ENCODE measurements at places on chromosomes 1 and 21. TPM values are rescaled to one million over a fixed set of nuclear protein-coding genes. Genes with fewer than 3 reads are reported as not detected.

Gene DYNLT4
- 5.5 TPM for total RNA-seq

DNA sequence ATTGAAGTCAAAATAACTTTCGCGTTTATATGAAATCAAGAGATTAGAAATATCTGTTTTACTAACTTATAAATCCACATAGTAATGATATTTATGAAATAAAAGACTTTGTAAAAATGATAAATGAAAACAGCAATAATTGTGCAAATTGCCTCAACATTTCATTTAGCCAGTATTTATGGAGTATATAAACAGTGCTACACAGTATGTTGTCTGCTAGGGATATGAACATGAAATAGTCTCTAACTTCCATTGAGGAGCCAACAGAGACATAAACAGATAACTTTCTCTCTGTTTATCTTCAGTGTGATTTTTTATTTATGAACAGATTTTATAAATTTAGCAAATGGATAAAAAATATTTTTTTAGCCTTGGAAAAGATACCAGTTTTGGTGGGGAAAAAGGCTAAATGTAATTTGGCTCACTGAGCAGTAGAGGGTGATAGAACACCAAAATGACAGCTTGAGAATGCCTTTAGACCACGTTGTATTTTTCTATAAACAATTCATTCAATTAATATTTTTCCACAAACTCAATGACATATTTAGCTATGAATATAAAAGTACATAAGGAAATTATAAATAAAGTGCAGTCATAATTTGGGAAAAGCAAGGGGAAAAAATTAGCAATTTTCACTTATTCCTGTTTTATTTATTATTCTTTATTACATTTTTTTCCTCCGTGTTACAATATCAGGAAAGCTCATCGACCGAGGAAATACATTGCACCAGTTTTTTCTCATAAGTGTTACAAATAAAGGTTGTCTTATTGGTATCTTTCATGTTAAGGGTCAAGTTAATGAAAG is 47.5 kb upstream of the EEIG2 start:
- DNase-seq, result no peak
- no peaks in the 10 kb centered on the region for H3K4me1 ChIP-seq
- peaks cover 17% of the 10 kb centered on the region for H3K27me3 ChIP-seq
- no peak overlapping the region for H3K27ac ChIP-seq
- no peaks in the 10 kb centered on the region for H3K36me3 ChIP-seq
- no peak overlapping the region for H3K4me3 ChIP-seq

Gene SRRM1
- 289 TPM for total RNA-seq

Gene KRTAP13-2
- total RNA-seq, result not detected

DNA sequence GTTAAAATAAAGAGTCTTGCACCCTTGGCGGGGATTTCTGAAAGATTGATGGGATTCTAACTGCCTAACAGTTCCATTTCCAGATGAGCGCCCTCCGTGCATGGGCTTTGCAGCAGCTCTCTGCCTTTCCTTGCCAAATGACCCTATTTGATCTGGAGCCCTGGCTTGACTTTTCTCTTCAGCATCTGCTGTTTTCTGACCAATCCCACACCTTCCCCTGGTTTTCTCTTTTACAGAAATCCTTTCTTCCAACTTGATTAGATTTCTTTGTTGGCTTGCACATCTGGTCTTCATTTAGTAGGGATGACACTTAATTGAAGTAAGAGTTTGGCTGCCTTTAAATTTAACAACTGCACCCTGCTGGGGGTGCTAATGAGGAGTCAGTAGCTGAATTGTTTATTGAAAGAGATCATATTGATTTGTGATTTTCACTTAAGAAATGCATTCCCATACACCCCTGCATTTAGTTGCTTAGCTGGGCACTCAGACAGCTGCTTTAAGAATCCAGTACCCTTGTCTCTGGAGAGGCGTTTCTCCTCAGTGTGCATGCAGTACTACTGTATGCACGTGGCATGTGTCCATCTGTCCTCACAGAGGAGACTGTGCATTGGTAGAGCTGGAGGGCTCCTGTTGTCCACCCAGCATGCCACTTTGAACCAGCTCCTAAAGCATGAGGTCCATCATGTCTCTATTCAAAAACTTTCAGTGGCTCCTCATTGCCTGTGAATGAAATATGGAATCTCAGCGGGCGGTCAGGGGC is 99.7 kb downstream of the NOS1AP start:
- peaks cover 47% of the 10 kb centered on the region for H3K27me3 ChIP-seq
- H3K4me3 ChIP-seq, result no peak overlapping the region
- peaks cover 5% of the 10 kb centered on the region for H3K4me1 ChIP-seq

Gene LHX4
- total RNA-seq, result not detected

Gene B4GALT2
- total RNA-seq, result 3.4 TPM

- no peak for DNase-seq
- H3K4me3 ChIP-seq, result no peak overlapping the region
- peaks cover 36% of the 10 kb centered on the region for H3K27me3 ChIP-seq
- peaks cover 2% of the 10 kb centered on the region for H3K4me1 ChIP-seq
These were observed 281.0 kb upstream of the POU3F1 start for GRCh38 chr1:38327559-38327973.

Gene NBPF1
- 9.7 TPM for total RNA-seq

GRCh38 chr1:68384321-68384813 is 65.4 kb downstream of the RPE65 start:
- no peak overlapping the region for H3K27ac ChIP-seq
- H3K4me3 ChIP-seq, result no peak overlapping the region
- no peak for DNase-seq

Gene SMCP
- not detected for total RNA-seq

Gene AMY2A
- total RNA-seq, result not detected

GRCh38 chr1:169106921-169107602 is 572 bp downstream of the ATP1B1 start:
- DNase-seq, result no peak
- peaks cover 4% of the 10 kb centered on the region for H3K36me3 ChIP-seq
- peak overlapping the region; percentile 77 for H3K27ac ChIP-seq
- peak overlapping the region; percentile 95 for H3K4me3 ChIP-seq

Gene LAD1
- not detected for total RNA-seq

DNA sequence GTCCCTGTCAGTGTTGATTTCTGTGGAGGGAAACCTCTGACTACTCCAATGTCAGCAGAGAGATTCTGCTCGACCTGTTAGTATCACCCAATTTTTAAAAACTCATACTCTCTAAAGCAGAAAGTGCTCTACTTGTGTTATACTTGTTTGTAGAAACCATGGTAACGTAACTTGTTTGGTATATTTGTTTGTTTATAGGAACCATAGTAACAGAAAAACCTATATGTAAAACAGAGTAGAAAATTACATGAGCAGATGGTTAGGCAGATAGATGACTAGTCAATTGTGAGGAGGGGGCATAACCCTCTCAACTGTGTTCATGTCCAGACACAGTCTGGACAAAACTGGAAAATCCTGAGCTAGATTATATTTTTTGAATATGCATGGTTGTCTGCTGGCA is 6.7 kb downstream of the TRIM45 start:
- H3K4me3 ChIP-seq, result no peak overlapping the region
- H3K36me3 ChIP-seq, result peaks cover 2% of the 10 kb centered on the region
- DNase-seq, result no peak
- H3K4me1 ChIP-seq, result peaks cover 26% of the 10 kb centered on the region
- H3K27ac ChIP-seq, result peak overlapping the region; percentile 72

DNA sequence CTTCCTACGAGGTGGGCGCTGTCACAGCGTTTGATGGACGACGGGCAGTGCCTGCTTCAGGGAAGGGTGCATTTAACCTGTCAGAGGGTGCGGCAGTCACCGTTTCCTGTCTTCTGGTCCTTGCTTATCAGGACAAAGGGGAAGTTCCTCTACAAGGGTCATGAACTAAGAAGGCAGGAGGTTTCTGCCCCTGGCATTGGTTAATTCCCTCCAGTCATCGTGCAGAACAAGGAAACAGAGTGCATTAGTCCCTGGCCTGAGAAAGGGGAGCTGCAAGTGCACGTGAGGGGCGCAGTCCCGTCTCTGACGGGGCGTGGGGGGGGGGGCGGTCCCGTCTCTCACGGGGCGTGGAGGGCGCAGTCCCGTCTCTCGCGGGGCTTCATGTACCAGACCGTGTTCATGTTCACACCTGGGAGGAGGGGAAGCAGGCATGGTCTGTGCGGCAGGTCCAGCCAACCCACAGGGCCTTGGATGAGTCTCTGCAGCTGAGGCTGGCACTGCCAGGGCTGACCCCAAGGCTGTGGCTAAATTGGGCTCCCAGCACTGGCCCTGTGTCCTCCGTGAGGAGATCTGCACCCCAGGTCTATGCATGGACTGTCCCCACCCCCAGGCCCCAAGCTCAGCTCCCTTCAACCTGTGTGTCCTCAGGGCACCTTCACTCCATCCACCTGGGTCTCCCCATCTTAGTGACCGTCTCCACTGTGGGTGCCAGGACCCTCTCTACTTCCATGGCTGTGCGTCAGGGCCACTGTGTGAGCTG is 89.2 kb upstream of the COL6A1 start:
- H3K27me3 ChIP-seq, result no peaks in the 10 kb centered on the region
- DNase-seq, result no peak
